ENCODE measurements at places on chromosomes 11 and 22.

- DNase-seq, result no peak
These were observed 655.6 kb upstream of the CNTN5 start for GRCh38 chr11:98365190-98365589.

- DNase-seq, result no peak
These were observed 7.4 kb upstream of the CCDC34 start for GRCh38 chr11:27370374-27370773.

DNA sequence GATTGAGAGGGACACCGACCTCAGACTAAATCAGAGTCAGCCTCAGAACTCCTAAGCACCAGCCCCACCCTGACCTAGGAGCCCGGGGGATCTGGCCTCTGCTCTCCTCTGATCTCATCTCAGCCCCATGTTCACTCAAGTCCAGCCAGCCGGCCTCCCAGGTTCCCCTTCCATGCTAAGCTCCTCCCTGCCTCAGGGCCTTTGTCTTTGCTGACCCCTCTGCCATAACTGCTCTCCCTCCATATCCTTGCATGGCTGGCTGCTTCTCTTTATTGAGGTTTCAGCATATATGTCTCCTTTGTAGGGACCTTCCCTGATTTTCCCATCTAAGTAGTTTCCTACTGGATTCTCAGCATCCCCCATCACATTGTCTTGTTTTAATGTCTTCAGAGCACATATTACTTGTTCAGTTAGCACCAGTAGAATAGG is 780 bp upstream of the SLC15A3 start:
- DNase-seq, result no peak

DNA sequence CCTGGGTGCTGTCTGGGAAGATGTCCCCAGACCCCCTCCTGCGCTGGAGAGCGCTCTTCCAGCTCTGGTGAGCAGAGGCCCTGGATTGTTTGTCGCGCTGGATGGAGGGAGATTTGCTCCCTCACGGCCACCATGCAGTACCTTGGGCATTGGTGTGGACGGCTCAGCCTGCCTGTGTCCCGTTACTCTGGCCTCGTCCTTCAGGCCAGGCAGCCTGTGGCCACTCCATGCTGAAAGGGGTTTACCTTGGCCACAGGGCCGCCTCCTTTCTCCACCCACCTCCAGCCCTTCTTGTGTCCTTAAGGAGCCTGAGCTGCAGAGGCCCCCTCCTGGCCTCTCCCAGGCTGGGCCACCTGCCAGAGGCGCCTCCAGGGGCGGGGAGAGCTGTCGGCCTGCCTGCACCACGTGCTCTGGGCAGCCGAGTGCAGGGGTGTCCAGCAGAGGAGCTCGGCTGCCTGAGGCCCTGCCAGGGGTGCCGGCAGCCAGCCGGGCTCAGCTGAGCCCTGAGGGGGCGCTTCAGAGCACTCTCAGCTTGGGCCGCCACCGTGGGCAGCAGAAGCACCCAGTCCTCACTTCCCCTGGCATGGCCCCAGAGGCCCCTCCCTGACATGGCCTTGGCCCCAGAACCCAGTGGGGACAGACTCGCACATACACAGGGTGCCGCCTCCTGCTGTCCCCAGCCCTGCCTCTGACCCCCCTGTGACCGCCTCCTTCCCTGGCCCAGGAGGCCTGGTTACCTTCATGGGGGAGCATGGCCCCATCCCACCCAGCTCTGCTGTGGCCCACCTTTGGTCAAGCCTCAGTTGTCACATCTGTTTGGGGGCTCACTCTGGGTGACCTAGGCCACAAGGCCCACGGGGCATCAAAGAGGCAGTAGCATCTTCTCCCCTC is 3.4 kb downstream of the CCND1 start:
- no peak for DNase-seq

- DNase-seq, result peak; percentile 55
These were observed 7.2 kb downstream of the ARSA start for GRCh38 chr22:50620593-50621355.

DNA sequence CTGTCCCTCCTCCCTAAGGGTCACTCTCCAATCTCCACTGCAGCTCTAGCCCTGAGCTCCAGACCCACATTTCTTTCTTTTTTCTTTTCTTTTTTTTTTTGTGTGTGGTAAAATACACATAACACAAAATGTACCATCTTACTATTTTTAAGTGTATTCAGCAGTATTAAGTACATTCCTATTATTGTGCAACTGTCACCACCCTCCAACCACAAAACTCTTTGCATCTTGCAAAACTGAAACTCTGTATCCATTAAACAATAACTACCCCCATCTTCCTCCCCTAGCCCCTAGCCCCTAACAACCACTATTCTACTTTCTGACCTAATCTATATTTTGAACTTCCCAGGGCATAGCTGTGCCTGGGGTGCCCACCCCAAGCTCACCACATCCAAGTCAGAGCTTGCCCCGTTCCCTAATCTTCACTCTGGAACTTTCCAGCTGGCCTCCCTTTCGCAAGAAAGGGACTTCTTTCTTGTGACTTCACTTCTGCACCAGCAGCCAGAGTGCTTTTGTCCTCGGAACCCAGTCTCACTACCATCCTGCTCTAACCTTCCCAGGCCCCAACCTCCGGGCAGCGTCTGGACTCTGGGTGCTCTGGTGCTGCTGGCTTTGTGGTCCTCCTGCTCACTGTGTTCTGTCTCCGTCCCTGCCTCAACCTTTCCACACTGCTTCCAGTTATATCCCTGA is 30.7 kb downstream of the PARVG start:
- DNase-seq, result no peak

DNA sequence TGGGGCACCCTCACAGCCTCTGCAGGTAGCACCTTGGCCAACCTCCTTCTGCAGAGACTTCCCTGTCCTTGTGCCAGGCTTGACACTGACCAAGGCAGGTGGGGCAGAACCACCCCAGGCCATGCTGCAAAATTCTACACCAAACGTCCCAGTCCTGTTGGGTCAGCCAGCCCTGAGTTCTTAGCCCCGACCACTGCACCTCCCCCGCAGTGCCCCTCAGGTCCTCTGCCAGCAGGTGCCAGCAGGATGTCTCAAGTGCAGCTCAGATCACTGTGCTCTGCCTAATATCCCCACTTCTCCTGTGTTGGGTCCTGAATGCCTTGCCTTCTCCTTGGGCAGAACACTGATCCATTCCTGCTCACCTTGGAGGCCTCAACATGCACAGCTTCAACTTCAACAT is 999.7 kb downstream of the TBC1D22A start:
- no peak for DNase-seq

DNA sequence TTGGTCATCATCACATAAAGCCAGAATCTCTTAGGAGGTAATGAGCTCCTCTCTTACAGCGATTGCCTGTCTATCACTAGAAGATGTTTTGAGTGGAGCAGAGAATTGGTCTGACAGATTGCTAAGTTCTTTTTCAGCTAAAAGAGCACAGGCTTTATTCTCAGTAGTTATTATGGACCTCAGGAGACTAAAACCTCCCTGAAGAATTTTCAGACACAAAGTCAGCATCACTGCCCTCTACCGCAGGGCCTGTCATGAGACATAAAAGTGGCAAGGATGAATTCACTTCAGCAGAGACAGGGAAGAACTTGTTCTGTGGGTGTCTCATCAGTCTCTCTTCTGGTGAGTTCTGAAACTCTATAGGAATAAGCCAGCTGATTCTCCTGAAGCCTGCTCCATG is at the start of gene OR51I2:
OR51I2 (plus strand) TSS at position 301 of the 400 bp plus-strand sequence. CDS start 4,166 bp downstream, outside the sequence.
- no peak for DNase-seq

DNA sequence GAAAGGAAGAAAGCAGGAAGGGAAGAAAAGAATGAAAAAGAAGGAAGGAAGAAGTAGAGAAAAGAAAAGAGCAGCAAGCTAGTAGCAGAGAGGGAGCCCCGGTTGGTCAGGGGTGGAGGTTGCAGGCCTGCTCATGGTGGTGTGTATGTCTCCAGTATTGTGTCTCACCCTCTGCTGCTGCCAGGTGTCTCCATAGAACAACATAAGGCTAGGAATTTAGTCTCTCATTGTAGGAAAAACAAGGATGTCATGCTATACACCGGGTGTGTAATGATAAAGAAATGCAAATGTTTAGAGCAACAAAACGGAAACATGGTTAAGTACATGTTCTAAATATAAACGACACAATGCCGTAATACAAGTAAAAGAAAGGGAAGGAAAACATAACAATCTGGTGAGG is 342.5 kb downstream of the NTM start:
- no peak for DNase-seq

- no peak for DNase-seq
These were observed 6.8 kb upstream of the OR8B3 start for GRCh38 chr11:124405581-124405980.

DNA sequence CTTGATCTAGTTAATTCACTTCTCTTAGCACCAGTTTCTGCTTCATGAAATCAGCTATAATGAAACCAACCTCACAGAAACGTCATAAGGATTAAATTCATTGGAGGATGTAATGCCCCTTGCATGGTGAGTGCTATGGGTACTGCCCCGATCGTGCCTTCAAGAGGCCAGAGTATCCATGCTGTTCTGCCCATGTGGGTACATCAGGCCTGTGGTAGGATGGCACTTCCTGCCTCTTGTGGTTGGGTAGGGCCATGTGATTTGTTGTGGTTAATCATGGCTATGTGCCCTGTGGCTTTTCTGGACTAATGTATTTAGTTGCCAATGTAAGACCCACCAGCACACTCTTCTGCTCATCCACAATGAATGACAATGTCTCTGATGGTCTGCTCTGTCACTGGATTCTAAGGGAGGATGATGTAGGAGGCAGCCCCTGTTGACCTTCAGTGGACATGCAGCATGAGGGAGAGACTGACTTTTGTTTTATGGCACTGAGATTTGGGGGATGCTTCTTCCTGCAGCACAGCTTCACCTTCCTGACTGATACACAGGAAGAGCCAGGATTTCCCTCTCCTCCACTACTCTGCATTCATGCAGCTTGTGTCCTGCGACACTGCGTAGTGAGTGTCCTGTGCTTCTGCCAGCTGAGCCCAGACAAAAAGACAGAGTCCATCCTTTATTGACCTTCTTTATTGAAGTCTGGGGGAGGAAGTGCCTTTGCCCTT is 66.2 kb downstream of the DHCR7 start:
- no peak for DNase-seq

- DNase-seq, result no peak
These were observed 59.1 kb downstream of the ETS1 start for GRCh38 chr11:128528294-128528693.

GRCh38 chr11:126469311-126469710 is 113.8 kb downstream of the ST3GAL4 start:
- no peak for DNase-seq

GRCh38 chr11:94884376-94884775 is 89.0 kb downstream of the CWC15 start:
- DNase-seq, result no peak

GRCh38 chr11:112012874-112013273 is 12.3 kb upstream of the DLAT start:
- DNase-seq, result no peak

DNA sequence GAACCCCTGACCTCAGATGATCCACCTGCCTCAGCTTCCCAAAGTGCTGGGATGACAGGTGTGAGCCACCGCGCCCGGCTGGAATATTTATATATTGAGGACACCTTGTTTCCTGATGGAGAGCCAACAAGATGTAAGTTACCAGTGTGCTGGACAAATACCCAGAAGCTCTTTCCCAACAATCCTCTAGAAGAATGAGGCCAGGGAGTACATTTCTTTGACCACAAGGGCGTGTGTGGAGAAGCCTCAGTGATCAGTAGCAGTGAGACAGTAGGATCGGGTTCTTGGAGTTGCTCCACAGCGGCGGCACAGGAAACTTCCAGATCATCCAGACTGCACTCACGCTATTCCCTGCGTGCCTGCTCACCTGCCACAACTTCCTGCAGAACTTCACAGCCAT is 10.3 kb upstream of the POLA2 start:
- no peak for DNase-seq

GRCh38 chr11:73198677-73199076 is 19.4 kb upstream of the P2RY2 start:
- no peak for DNase-seq

DNA sequence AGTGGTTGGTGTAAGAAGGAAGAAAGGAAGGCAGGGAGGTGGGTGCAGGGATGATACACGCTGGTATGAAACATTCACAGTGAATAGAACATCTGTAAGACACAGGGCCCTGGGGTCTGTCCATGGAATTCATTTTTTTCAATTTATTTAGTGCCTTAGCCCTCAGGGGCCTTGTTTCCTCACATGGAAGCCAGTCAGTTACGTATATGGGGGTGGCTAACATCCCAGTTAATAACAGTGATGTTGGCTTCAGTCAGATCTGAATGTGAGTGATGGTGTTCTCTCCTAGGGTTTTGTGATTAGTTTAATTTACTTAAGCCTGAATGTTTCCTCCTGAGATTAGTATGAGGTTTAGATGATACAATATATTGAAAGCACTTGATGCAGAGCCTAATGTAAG is 577.1 kb downstream of the NTM start:
- no peak for DNase-seq

GRCh38 chr11:121129362-121130340 is 28.6 kb downstream of the TECTA start:
- DNase-seq, result no peak

GRCh38 chr11:62611705-62612365 is 740 bp downstream of the EML3 start:
- peak; percentile 41 for DNase-seq

GRCh38 chr22:37164505-37164887 is 14.8 kb upstream of the IL2RB start:
- no peak for DNase-seq

- DNase-seq, result no peak
These were observed 34.5 kb upstream of the PDGFB start for GRCh38 chr22:39279170-39279850.

DNA sequence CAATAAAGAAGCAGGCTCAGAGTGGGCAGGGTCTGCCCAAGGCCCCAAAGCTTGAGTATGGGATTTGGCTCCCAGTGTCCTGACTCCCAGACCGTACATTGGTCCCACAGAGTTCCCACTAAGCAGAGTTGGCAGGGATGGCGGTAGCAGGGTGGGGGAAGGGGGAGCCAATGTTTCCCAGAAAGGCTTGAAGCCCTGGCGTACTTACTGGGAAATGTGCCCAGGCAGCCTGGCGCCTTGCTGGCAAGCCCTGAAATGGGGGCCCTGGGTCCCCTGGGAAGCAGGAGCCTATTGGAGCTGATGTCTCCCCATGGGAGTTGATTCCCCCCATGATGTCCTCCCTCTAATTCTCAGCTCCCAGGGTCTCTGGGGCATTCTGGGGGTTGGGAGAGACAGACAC is 9.3 kb downstream of the ARHGEF17 start:
- peak; percentile 81 for DNase-seq

- no peak for DNase-seq
These were observed 100.3 kb downstream of the GUCY1A2 start for GRCh38 chr11:106917973-106918372.

DNA sequence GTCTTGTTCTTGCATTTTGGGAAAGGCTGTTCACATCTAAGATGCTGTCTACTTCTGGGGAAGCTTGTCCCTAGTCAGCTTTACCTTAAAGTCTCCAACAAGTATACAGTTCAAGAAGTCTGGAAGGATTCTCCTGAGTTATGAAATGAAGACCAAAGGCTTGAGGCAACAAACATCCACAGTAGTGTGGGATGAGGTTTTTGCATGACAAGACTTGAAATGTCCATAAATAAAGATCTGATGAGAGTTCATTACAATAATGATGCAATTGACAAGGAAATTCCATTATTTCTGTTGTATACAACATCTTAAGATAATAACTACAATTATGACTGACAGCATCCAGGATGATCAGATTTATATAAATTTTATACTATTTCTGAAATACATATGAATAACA is 21.3 kb upstream of the KDM4E start:
- no peak for DNase-seq
